ENCODE measurements at places on chromosomes 13 and 19. TPM values are rescaled to one million over a fixed set of nuclear protein-coding genes. Genes with fewer than 3 reads are reported as not detected.

DNA sequence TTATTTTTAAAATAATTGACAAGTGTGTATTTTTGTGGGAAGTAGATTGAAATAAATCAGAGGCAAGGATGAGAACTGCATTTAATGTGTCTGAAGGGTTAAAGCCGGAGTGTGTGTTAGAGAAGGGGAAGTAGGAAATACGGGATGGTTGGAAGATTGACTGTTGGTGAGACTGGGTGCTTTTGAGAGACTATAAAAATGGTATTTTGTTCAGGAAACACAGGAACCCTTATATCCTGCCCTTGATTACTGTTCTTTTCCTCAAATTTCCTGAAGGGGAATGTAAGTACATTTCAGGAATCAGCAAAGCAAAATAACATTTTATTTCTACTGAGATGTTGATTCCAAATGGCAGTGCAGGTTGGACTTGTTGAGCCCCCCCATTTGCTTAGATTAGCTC is 15.1 kb downstream of the IFT88 start:
- H3K27ac ChIP-seq = no peak overlapping the region
- peaks cover 5% of the 10 kb centered on the region for H3K36me3 ChIP-seq
- H3K4me3 ChIP-seq = no peak overlapping the region
- no peak for DNase-seq
- no peaks in the 10 kb centered on the region for H3K27me3 ChIP-seq

GRCh38 chr13:101053301-101054093 is 362.8 kb downstream of the NALCN start:
- H3K27ac ChIP-seq = no peak overlapping the region
- no peaks in the 10 kb centered on the region for H3K36me3 ChIP-seq
- H3K27me3 ChIP-seq = no peaks in the 10 kb centered on the region
- H3K4me1 ChIP-seq = no peaks in the 10 kb centered on the region
- no peak overlapping the region for H3K4me3 ChIP-seq

DNA sequence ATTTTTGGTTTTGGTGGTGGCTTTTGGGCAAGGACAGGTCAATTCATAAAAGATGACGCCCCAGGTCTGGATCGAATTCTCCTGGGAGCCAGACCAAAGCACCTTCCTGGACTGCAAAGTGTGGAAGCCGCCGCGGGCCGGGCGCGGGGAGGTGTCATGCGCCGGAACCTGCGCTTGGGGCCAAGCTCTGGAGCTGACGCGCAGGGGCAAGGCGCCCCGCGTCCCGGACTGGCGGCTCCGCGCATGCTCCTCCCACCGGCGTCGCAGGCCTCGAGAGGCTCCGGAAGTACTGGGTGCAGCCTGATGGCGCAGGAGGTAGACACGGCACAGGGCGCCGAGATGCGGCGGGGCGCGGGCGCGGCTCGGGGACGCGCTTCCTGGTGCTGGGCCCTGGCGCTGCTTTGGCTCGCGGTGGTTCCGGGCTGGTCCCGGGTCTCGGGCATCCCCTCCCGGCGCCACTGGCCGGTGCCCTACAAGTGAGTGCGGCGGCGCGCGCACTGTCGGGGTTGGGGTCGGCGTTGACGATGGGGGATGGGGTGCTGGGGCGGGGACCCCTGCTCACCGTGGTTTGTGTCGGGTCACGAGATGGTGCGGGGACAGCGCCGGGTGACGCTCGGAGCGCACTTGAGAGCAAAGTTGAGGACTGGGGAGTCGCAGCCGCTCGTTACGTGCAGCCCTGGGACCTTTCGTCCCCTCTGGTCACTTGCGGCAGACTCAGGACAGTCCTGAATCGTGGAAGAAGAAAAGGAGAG is at the start of gene CLN5:
Gene CLN5, plus strand, starts transcription at position 286 of the 752 bp plus-strand sequence. Its CDS starts 18 bp downstream, at position 304.
- H3K27ac ChIP-seq = peak within 1 kb of the TSS; percentile 52
- peaks cover 21% of the 10 kb centered on the region for H3K4me1 ChIP-seq
- no peaks in the 10 kb centered on the region for H3K27me3 ChIP-seq
- H3K36me3 ChIP-seq = no peaks in the 10 kb centered on the region

DNA sequence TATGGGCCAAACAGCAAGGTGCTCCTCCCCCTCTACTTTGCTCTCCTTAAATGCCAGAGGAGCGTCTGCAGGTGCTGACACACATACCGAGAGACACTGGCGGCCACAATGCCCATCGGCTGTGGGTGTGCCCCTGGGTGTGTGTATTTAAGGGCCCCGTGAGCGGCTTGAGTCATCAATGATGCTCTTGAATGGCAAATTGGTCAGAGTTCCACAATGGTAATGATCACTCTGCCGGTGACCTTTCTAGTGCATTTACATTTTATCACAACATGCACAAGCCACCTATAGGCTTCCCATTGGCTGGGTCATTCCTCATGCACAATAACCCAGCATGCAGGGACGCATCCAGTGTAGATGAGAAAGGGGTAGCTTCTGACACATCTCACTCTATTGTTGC is 124.8 kb downstream of the ZNF536 start:
- H3K36me3 ChIP-seq = no peaks in the 10 kb centered on the region
- no peak overlapping the region for H3K4me3 ChIP-seq
- H3K27ac ChIP-seq = no peak overlapping the region
- H3K27me3 ChIP-seq = no peaks in the 10 kb centered on the region
- no peaks in the 10 kb centered on the region for H3K4me1 ChIP-seq

DNA sequence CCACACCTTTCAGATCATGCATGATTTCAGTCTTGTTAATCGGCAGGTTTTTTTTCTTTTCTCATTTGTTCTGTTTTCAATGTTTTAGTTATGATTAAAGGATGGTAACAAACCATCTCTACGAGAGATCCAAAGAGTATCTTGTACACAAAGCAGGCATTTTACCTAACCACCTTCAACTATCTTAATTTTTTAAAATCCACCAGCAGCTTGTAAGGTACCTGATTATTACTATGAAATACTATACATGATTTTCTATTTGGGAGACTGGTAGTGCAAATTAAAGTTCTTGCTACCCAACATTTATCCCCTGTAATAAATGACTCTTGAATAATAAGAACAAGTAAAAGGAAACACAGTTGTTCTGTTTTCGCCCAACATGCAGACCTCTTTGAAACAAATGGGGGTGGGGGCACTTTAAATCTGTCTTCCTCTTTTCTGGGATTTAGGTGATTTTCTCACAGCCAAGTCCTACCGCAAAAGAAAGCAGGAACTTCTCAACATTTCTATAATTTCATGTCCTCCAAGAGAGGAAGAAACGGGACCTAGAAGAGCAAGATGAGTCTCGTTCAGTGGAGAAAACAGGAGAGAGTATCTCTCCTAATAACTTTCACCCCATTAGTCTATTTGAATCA is 3.6 kb downstream of the POU4F1 start:
- no peak overlapping the region for H3K4me3 ChIP-seq
- H3K27ac ChIP-seq = no peak overlapping the region
- H3K27me3 ChIP-seq = peaks cover 92% of the 10 kb centered on the region
- DNase-seq = no peak
- H3K4me1 ChIP-seq = peaks cover 10% of the 10 kb centered on the region

The ZNF85 gene
- 15.3 TPM for total RNA-seq

The LIPE gene
- 2.0 TPM for total RNA-seq

All from astrocyte (in vitro differentiated cells and primary cell).